M059J (cell line): ENCODE measurements at places on chromosomes 1 and 21.

DNA sequence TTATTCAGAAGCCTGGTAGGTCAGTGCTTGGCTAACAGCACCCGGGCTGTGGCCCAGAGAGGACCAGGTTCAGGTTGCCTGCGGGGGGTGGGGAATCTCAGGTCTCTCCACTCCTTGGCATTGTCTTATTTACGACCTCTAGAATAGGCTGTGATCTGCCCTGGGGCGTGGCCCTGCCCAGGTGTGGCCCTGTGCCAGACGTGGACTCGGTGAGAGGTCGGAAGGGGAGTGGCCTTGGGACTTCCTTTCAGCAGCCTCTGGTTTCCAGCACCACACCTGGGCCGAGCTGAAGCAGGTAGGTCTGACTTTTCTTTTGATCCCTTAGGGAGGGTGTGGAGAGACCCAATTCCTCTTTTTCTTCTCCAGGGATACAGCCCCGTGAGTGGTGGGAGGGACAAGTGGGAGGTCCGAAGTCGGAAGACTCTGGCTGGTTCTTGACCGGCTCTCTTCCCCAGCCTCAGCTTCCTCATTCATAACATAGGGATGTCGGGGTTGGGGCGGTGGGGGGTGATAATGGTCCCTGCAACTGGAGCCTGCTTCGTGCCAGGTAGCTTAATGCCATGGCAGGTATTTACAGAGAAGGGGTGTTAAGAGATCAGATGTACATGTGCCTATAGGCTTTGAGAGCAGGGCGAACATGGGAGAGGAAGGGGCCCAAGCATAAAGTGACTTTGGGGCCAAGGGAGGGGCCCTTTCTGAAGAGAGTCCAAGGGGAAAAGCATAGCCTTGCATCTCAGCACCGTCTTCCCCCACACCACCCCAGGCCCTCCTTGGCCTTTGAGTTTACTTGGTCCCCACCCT, 16.5 kb downstream of the ACOT11 start:
- no peak for DNase-seq

GRCh38 chr1:47188791-47189785, 748 bp downstream of the PDZK1IP1 start:
- no peak for DNase-seq

- DNase-seq, result peak; percentile 69
Observed at GRCh38 chr1:56199061-56199460, 380.3 kb downstream of the PLPP3 start.

DNA sequence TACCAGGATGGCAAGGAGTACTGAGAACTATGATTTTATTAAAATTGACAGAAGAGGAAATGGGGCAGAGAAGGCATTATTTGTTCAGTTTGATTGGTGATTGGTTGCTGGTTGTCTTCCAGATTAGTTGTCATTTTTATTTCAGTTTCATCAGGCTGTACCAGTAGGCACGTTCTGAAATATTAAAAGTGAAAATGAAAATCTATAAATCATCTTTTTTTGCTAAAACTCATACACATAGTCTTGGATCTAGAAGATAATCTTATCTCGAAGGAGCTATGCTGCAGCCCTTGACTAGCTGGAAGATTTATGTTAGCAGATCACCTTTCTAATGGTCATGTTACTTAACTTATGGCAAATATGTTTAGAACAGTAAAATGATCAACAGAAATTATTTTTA, 29.0 kb downstream of the NEK7 start:
- no peak for DNase-seq
